CD4-positive, alpha-beta T cell treated with Interleukin-4 for 4 hours (primary cell): ENCODE measurements at places on chromosomes 1 and 21.

- DNase-seq, result no peak
Measured at GRCh38 chr1:237684236-237684635, 206.5 kb downstream of the ZP4 start.

DNA sequence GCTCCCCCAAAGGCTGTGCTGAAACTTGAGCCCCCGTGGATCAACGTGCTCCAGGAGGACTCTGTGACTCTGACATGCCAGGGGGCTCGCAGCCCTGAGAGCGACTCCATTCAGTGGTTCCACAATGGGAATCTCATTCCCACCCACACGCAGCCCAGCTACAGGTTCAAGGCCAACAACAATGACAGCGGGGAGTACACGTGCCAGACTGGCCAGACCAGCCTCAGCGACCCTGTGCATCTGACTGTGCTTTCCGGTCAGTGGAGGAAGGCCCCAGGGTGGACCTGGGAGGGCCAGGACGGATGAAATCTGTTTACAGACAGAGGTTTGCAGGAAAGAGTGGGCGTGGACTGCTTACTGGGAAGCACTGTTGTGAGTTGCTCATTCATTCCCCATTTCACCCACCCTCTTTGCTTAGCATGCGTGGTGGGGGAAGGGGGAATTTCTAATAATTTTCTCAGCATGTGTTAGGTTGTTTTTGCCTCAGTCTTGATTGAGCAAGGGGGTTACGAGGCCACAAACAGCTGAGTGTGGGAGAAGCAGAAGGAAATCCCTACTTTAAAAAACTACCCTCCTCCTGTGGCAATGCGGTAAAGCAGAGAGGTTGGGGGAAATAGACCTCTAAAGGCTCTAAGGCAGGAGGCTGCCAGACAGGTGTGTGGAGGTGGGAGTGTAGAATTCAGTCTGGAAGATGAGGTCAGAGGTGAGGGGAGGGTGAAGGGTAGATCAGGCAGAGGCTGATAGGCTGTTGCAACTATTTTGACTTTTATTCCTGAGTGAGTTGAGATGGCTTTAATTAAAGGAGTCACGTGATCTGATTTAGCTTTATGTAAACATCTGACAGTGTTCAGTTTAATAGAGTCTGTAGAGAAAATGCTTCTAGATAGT is 1.3 kb downstream of the FCGR2A start:
- no peak for DNase-seq

DNA sequence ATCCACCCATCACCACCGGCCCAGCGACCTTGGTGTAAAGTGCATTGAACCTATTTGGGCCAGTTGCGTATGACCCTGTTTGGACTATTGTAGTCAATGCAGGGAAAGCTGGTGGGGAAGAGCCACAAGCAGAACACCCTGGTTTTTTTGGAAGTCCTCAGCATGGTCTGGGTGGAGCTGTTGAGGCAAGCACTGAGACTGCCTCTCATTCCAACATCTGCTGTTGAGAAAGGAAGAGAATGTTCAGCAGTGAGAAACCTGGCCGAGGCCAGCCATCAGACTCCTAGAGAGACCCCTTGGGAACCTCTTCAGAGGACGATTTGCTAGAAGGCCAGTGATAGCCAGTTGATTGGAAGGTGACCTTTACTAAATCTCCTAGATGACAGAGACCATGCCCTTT is 183.0 kb downstream of the ZZZ3 start:
- DNase-seq, result no peak

- no peak for DNase-seq
Measured at GRCh38 chr1:205766038-205766437, 9.2 kb downstream of the RAB29 start.

GRCh38 chr1:76494807-76495206 is 372.5 kb upstream of the ST6GALNAC5 start:
- DNase-seq, result no peak

- DNase-seq, result no peak
Measured at GRCh38 chr21:17466166-17466565, 46.7 kb upstream of the CXADR start.

GRCh38 chr1:41041614-41042270 is 20.2 kb upstream of the SLFNL1 start:
- no peak for DNase-seq

DNA sequence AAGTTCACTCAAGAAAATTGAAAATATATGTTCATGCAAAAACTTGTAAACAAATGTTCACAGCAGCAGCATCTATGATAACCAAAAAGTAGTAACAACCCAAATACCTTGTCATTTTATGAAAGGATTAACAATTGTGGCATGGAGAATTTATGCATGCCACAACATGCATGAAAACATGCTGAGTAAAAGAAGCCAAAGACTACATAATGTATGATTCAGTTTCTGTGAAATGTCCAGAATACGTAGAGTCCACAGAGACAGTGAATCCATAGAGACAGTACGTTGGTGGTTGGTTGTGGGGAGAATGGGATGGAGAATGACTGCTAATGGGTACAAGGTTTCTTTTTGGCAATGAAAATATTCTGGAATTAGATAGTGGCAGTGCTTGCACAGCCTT is 148.7 kb downstream of the MAST2 start:
- DNase-seq, result no peak

GRCh38 chr1:22665752-22666151 is 12.7 kb downstream of the C1QB start:
- no peak for DNase-seq

- no peak for DNase-seq
Measured at GRCh38 chr1:58622571-58622970, 45.5 kb upstream of the TACSTD2 start.

DNA sequence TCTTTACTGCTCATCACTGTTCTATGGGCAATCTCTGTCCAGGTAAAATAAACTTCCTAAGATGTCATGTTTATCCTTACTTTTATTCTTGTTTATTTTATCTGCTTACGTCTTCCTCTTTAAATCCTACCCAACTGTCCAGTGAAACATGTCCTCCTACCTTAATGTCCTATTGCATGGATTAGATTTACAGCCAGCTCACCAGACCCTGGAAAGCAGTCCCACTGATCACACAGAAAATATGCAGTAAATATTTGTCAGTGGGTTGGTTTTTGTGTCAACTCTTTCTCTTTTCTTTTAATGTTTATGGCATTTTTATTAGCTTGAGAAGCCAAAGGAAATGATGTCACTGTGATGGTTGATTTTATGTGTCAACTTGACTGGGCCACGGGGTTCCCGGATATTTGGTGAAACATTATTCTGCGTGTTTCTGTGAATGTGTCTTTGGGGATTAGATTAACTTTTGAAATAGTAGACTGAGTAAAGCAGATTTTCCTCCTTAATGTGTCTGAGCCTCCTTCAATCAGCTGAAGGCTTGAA is 258.3 kb downstream of the SRGAP2C start:
- no peak for DNase-seq

GRCh38 chr1:168512864-168513595 is 30.8 kb downstream of the XCL2 start:
- peak; percentile 56 for DNase-seq

DNA sequence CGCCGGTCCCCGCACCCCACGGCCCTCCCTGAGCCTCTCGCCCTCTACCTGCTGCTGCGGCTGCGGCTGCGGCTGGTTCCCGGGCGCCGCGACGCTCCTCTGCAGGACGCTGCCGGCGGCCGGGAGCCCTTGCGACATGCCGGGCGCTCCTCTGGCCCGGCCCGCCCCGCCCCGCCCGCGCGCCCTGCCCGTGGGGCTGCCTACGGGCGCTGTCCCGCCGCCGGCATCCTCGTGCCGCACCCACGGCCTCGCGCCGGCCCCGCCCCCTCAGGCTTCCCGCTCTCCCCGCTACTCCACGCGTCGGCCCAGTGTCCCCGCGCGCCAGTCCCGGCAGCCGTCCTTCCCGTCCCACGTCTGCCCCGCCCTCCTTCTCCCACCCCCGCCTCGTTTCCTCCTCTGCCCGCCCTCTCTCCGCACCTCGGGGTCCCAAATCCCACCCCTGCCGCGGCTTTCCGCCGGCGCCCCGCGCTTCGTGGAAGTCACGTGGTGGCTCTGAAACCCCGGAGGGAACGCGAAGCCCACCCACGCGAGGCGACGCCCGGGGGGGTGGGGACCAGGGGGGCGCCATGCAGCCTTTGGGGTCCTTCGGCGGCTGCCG is at the start of gene BATF3:
TSS of gene BATF3 (minus strand) at position 216 of the 598 bp plus-strand sequence. CDS start at position 138, 78 bp downstream.
- peak; percentile 26 for DNase-seq

DNA sequence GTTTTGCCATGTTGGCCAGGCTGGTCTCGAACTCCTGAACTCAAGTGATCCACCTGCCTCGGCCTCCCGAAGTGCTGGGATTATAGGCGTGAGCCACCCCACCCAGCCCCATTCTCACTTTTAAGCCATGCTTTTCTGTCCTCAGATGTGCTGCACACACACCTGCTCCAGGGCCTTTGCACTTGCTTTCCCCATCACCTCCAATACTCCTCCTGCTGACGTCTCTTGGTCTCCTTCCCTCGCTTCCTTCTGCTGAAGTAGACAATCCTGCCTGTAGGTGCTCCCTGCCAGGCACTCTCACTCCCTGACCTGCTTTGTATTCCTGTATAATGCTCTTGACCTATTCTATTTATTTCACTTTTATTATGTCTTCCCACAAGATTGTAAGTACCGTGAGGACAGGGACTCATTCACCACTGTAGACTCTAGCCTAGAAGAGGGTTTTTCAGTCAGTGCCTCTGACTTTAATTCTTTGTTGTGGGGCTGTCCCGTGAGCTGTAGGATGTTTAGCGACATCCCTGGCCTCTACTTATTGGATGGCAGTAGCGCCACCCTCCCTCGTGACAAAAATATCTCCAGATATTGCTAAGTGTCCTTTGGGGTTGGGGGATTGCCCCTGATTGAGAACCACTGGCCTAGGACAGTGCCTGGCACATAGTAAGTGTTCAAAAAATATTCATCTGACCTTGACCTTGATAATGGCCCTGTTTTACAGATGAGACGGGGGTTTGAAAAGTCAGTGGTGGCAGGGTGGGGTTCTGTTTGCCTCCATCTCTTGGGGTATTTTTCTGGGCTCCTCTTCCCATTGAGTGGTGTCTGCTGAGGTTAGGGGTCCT is 4.6 kb downstream of the TNFRSF1B start:
- DNase-seq, result peak; percentile 65

- no peak for DNase-seq
Measured at GRCh38 chr1:55331351-55331750, 116.2 kb upstream of the USP24 start.

- no peak for DNase-seq
Measured at GRCh38 chr1:58084266-58084665, 462.3 kb downstream of the OMA1 start.

DNA sequence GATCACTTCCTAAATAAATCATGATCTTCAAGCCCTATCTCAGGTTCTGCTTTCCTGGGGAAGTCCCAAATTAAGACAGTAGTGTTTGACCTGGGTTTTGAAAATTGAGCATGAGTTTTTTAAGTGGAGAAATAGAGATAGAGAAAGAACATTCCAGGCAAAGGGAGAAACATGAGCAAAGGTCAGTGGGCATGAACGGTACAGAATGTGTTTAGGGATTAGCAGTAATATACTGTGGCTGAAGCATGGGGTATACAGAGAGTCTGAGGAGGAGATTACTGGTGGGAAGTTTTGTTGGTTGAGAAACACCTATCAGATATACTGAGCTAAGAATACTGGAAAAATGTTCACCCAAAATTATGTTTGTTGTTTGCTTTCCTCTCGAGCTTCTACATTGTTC is 15.2 kb upstream of the MYSM1 start:
- DNase-seq, result no peak

- no peak for DNase-seq
Measured at GRCh38 chr1:30550365-30551220, 172.8 kb downstream of the MATN1 start.

DNA sequence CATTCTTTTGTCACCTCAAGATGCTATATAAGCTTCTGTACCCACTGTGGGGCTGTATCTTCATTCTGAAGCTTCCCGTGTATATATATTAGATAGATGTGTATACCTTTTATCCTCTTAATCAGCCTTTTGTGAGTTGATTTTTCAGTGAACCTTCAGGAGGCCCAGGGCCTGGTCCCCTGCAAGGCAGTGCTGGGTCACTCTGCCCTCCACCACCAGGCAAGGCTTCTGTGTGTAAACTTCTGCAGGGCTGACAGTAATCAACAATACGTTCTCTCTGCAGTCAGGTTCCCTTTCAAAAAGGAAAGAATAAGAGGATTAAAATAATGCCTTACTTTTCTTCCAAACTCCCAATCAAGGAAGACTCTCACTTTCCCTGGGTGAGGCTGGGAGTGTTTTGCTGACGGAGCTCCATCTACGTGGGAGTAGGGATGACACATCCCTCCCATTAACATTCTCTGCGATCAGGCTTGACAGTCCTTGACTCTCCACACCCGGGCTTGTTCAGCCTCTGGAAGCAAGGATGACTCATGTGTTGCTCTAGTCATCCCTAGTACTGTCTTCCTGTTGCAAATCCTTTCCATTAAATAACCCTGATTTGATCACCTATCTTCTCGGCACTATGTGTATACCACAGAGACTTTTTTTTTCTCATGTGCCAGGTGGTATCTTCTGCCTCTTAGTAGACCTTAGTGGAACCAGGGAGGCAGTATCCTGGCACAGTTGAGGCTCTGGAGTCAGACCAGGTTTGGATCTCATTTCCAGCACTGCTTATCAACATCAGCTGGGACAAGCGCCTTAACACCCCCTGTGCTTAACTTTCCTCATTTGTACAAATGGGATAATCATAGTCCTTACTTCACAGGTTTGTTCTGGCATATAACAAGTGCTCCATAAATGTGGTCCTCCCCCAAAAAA is 70.3 kb upstream of the KCNK1 start:
- DNase-seq, result no peak

DNA sequence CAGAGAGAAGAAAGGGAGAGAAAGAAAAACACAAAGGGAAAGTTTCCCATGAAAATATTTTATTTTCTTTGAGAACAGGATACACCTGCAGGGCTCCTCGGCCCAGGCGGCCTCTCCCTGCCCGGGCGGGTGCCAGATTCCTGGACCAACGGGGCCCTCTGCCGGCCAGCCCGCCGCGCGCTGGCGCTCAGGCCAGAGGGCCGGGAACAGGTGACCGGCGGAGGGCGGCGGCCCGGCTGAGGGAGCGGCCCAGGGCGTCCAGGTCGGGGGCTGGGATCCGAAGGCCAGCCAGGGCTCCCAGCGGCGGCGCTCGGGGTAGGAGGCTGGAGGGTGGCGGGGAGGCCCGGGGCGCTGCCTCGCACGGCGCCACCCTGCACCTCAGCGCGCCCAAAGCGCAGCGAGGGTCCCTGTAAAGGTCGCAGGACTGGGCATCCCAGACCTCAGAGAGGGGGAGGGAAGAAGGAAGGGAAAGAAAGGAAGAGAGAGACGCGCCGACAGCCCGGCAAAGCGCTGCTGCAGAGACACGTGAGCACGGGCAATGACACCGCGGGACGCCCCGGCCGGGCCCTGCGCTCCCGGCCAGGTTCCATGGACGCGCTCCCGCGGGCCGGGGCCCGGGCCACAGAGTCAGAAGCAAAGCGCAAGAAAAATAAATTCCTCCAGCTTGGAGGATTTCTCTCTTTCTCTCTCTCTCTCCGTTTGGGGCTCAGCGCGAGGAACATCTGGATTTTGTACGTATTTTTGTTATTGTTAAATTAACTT is 927 bp downstream of the WNT9A start:
- DNase-seq, result peak; percentile 40

- DNase-seq, result no peak
Measured at GRCh38 chr1:235844776-235845175, 21.9 kb downstream of the LYST start.

DNA sequence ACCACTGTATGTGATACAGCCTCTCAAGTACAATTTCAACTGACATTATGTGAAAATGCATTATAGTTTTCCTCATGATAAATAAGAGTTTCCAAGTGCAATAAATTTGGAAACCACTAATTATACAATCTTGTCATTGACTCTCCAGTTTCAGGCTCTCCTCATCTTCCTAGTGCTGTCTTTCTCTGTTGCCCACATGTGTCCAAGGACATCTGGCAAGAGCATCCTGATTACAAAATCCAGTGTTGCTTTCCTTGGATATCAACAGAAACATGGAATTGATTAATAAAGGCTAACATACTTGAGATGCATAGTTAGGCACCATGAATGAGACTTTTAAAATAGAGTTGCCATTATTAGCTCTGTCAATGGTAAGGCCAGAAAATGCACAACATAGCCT is 15.6 kb upstream of the MAP10 start:
- no peak for DNase-seq
